ENCODE measurements at places on chromosomes 6 and 20. TPM values are rescaled to one million over a fixed set of nuclear protein-coding genes. Genes with fewer than 3 reads are reported as not detected.

BNIP5 gene
- not detected for total RNA-seq

C6orf141 gene
- total RNA-seq = not detected

DNA sequence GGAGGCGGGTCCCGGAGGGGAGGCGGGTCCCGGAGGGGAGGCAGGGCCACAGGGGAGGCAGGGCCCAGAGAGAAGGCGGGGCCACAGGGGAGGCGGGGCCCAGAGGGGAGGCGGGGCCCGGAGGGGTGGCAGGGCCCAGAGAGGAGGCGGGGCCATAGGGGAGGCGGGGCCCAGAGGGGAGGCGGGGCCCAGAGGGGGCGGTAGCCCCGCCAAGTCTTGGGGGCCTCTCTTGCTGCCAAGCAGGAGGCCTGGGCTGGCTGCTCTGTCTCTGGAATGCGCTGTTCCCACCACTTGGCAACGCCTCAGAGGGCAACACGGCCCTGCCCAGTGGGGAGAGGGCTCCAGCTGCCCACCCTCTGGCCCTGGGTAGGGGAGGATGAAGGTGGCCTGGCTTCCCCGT is 80.5 kb downstream of the YTHDF1 start:
- H3K4me1 ChIP-seq = no peaks in the 10 kb centered on the region
- H3K4me3 ChIP-seq = no peak overlapping the region
- H3K27ac ChIP-seq = no peak overlapping the region
- peaks cover 29% of the 10 kb centered on the region for H3K27me3 ChIP-seq
- DNase-seq = peak; percentile 8
- H3K36me3 ChIP-seq = no peaks in the 10 kb centered on the region

DNA sequence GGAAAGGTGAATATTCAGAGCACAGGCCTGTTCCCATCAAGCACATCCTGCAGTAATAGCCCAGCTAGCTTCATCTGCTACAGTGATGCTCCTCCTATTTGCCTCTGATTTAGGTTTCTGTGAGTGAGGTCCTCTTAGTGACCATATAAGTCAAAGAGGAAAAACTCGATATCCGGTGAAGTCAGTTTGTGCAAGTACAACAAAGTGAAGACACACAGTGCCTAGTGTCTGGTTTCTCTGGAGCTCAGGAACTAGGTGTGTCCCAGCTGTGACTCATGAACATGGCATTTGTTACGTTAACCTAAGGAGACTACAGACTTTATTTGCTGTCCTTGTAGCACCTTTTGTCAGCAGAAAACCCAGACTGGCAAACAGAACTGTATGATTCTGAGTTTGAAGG is 33.9 kb downstream of the EDN1 start:
- peaks cover 3% of the 10 kb centered on the region for H3K4me1 ChIP-seq
- no peak overlapping the region for H3K4me3 ChIP-seq
- H3K36me3 ChIP-seq = no peaks in the 10 kb centered on the region
- DNase-seq = no peak
- H3K27me3 ChIP-seq = peaks cover 55% of the 10 kb centered on the region
- H3K27ac ChIP-seq = no peak overlapping the region

GRCh38 chr6:12068899-12069557 is 56.9 kb downstream of the HIVEP1 start:
- H3K27me3 ChIP-seq = no peaks in the 10 kb centered on the region
- peaks cover 7% of the 10 kb centered on the region for H3K36me3 ChIP-seq
- H3K27ac ChIP-seq = no peak overlapping the region

DNA sequence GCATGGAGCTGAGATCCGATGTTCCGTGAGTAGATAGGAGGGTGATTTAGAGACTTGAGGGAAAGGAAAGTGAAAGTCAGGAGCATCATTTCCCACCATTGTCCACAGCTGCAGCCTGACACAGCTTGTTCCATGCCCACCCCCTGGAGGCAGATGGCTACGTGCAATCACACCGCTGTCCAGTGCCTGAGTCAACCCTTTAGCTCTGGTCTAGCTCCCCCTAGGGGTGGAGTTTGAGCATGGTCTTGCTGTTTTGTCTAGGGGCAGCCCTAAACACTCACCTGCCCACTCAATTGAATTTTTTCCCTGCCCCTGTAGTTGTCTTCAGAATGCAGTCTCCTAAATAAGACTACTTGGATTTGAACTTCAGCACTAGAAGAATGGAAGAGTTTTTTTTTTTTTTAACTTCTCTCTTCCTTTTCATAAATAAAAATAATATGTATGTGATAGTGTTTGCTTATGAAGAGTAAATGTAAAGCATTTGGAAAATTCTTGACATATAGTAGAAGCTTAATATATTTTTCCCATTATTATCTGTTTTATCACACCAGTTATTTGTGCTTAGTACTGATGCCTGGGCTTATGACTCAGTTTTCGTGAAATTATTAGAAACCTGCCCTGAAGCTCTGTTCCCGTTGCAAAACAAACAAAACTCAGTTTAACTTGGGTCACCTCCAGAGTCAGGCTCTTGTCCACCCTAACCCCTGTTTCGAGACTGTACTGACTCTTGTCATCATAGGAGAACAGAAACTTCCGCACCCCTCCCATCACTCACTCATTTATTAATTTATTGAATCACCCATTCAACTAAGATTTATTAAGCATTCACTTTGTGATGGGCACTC is 814.8 kb downstream of the MAFB start:
- no peak overlapping the region for H3K4me3 ChIP-seq
- H3K27me3 ChIP-seq = peaks cover 4% of the 10 kb centered on the region
- no peak overlapping the region for H3K27ac ChIP-seq
- no peaks in the 10 kb centered on the region for H3K4me1 ChIP-seq
- H3K36me3 ChIP-seq = no peaks in the 10 kb centered on the region
- no peak for DNase-seq

SSTR4 gene
- not detected for total RNA-seq

CLVS2 gene
- total RNA-seq = not detected

DNA sequence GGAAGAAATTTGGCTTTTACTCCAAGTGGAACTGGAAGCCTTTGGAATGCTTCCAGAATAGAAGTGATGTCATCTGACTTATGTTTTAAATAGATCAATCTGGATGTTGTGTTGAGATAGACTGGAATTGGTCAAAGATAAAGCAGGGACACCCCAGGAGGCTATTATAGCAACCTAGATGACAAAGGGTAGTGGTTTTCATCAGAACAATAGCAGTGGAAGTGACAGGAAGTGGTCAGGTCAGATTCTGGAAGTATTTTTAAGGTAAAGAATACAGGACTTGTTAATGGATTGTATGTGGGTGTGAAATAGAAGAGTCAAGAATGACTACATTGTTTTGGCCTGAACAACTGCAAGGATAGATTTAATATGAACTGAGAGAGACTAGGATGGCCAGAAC is 191.4 kb downstream of the ADGRB3 start:
- no peaks in the 10 kb centered on the region for H3K4me1 ChIP-seq
- no peaks in the 10 kb centered on the region for H3K36me3 ChIP-seq
- no peak for DNase-seq

Data from T-helper 17 cell (primary cell).